Activated CD8-positive, alpha-beta memory T cell treated with anti-CD3 and anti-CD28 coated beads for 24 hours (primary cell): ENCODE measurements at places on chromosomes 11 and 22.

- DNase-seq = no peak
Measured at GRCh38 chr22:29772170-29772641, 5.0 kb downstream of the UQCR10 start.

DNA sequence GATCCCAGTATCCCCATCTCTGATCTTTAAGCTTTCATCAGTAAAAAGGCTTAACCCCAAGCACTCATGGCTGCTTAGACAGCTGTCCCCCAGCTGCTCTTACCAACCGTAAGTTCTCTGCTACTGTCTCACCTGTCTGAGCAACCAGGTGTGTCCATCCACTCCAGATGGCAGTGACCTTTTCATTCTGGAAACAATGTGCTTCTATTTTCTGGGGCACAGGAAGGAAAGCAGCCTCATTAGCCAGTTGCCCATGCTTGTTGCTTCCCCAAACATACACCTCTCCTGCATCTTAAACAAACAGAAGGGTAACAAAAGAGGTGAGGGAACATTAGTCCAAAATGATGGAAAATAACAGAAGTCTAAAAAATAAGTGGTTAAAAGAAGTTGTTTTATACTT lies 24.4 kb downstream of the SERGEF start:
- DNase-seq = no peak

- DNase-seq = no peak
Measured at GRCh38 chr11:32529994-32530588, 53.5 kb upstream of the EIF3M start.

DNA sequence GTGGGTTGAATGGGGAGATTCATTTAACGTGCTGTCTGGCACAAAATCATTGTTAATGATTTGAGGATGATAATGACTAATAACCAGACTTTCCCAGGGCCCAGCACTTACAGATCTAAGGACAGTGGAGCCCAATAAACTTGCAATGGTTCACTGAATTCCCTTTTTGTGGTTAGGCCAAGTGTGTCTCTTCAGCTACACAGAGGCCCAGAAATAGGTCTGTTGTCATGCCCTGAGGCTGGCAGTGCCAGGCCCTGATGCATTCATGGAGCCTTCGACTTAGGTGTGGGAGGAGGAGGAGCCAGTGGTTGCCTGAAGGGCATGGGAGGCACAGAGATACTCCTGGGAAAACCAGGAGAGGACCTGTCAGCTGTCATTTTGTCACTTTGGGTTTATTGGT lies 56.1 kb downstream of the KIAA1671 start:
- DNase-seq = no peak

DNA sequence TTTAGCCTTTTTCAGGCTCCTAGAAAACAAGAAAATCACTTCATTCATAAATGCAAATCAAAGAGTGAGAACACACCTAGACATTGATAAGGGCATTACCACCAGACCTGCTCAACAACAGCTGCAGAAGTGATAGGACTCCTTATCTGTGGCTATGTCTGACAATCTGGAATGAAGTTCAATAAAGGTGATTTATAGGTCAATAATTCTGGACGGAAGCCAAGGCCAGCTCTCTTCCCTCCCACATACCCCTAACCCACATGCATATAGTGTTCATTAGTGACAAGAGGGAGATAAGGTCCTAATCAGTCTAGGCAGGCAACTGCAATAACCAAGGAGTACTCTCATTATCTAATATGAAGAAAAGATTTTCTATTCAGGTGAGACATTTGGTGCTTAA lies 111.3 kb downstream of the ETS1 start:
- DNase-seq = no peak

DNA sequence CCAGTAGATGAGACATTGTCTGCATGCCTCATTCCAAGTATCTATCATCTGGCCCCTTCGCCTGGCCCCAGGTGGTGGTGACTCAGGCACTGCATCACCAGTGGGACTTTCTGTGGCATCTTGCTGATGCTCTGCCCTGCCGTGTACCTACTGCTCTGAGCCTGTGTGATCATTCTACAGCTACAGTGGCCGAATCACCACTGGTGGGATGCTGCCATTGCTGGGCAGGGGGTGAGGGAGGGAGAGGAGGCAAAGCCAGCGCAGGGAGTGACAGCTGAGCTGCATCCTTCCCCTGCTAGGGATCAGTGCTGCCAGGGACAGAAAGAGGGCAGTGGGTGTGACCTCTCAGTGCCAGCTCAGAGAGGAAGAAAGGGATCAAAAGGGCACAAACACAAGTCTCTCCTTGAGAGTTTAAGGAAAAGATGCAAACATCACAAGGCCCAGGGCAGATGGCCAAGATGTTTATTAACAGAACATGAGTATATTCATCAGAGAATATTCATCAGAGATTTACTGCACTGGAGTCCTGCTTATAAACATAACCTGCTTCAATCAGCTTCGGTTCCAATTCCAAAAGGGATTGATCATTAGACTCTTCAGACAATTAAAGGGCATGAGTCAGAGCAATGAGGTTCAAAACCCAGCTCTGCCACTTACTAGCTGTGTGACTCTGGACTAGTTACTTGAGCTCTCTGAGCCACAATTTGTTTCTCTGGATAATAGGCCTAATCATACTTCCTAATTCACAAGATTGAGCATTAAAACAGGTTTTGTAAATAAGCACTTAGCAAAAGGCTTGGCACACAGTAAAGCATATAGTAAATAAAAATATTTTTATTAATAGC lies 109.8 kb downstream of the NAT10 start:
- DNase-seq = peak; percentile 75

GRCh38 chr11:255176-255575 lies 18.4 kb downstream of the PSMD13 start:
- DNase-seq = no peak

DNA sequence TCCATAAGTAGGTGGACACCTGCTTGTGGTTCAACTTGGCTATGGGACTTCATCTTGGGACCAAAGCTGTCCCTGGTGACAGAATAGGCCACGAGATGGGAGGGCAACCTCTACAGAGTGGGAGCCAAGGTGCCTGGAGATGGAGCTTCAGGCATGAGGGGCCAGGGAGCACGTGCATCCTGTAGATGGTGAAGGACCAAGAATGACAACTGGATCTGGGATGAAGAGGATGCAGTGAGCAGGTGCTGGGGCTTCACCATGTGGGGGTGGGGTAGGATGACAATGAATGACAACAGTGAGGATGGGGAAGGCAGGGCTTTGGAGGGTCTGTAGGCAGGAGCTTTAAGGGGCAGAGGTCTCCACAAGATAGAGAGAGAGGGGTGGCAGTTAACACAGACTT lies 372.0 kb upstream of the B3GAT1 start:
- DNase-seq = no peak

- no peak for DNase-seq
Measured at GRCh38 chr11:7614656-7615055, 58.6 kb downstream of the CYB5R2 start.

DNA sequence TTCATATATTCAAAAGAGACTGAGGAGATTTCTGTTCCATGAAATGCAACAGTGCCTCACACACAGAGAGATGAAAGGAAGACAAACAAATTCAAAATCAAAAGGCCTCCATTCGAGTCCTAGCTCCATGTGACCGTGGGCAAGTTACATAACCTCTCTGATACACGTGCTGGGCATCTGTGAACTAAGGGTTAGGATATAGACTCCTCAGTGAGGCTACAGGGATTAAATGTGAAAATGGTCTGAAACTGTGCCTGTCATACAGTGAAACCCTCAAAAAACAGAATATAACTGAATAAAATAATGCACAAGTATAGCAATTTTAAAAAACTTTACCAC lies 111.8 kb upstream of the MTMR2 start:
- no peak for DNase-seq

GRCh38 chr11:44258839-44259420 lies 51.0 kb downstream of the ALX4 start:
- no peak for DNase-seq

GRCh38 chr11:34174412-34175041 lies 69.1 kb downstream of the NAT10 start:
- peak; percentile 92 for DNase-seq

- DNase-seq = no peak
Measured at GRCh38 chr22:24090581-24090980, 79.5 kb downstream of the CABIN1 start.

DNA sequence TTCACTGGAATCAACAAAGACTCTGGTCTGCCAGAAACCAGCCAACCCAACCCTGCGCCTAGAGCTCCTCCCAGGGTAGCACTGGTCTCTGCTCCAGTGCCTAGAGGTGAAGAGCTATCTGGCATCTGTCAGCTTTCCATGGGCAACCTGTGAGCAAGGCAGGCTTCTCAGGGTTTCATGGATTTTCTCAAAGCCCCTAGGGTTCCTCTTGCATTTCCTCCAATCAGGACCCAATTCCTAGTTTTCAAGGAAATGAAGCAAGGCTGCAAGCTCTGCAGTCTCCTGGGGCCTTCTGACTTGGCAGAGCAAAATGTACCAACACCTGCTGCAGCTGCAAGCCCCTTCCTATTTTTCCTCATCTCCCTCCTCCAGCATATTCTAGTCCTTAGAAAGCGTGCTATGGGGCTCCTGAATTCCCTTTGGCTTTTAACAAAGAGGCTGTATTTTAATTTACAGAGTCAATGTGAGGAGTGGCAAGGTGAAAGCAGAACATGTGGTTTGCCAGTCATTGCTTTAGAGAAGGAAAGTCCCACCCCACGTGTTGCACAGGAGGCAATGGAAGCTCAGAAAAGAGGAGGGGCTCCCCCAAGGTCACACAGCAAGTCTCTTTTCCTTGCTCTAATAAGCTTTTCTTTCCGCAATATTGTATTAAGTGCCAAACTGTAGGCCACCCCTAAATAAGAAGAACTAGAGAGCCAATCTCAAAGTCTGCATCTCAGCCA lies 33.0 kb upstream of the RIC3 start:
- no peak for DNase-seq

- no peak for DNase-seq
Measured at GRCh38 chr11:33734441-33735270, 1.6 kb downstream of the CD59 start.

GRCh38 chr11:60170566-60170965 lies 12.3 kb downstream of the MS4A6A start:
- no peak for DNase-seq

GRCh38 chr11:27610280-27610679 lies 90.0 kb downstream of the BDNF start:
- no peak for DNase-seq

- no peak for DNase-seq
Measured at GRCh38 chr11:117621226-117621625, 175.8 kb downstream of the DSCAML1 start.

DNA sequence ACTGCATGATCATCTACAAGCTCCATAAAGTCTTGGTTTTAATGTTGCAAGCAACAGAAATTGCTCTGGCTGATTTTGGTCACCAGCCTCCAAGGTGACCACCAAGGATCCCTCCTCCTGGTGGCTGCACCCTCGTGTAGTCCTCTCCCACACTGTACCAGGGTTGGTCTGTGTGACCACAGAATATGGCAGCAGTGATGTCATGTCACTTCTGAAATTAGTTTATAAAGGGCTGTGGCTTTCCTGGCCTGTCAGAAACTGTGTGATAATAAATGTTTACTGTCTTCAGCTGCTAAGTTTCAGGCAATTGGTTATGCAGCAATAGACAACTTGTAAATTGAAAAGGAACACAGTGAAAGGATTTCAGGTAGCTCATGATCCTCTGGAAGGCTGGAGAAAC lies 5.3 kb upstream of the PRDM11 start:
- peak; percentile 47 for DNase-seq

GRCh38 chr11:81203876-81204275 lies 1529.8 kb downstream of the FAM181B start:
- no peak for DNase-seq
